ENCODE measurements at places on chromosomes 1 and 21.

DNA sequence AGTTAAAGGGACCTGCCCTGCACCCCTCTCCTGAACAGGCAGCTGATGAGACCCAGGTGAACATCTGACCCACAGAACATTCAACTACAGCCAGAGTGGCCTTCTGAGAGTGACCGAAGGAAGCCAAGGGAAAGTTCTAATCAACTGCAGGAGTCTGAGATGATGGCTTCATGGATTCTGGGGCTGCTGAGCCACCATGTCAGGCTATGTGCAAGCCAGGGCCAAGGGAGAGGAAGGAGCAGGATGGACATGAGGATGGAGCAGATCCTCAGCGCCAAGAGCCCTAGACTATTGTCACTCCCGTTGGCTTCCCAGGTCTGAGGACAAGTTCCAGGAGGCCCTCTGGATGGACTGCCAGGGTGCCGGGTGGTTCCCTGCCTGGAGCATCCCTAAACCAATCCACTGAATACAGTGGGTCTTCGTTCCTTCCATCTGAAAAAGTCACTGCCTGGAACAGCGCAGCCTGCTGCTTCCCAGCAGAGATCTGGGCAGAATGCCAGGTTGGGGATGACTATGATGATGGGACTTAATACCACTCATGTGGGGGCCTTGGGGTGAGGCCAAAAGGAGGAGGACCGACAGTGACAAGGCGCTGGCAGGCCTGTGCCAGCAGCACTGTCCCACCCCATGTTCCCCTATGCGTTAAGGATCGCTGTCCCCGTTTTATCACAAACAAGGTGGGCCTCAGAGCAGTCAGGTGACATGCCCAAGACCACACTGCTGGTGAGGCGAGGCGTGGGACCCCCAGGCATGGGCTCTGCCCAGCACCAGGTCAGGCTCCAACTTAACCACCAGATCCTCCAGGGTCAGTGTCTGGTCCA, 19.8 kb downstream of the SPOCD1 start:
- no peak for DNase-seq

DNA sequence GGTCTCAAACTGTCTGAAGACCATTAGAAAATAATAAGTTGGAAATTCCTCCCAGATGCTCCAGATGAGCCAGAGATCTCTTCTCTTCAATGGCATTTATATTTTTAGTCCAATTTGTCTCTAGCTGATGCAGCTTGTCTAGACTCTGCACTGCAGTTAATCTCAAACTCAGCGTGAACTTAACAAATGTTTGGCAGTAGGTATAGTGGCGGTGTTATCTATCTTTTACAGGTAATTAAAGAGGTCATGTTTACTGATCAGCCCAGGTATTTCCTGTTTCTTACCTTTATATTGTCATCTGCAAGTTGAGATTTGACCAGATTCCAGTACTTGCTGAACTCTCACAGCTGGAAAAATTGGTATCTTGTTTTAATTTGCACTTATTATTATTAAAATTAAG, 1024.5 kb upstream of the ADGRL2 start:
- no peak for DNase-seq

- DNase-seq: no peak
Measured at GRCh38 chr1:17097147-17097546, 22.1 kb downstream of the PADI2 start.

DNA sequence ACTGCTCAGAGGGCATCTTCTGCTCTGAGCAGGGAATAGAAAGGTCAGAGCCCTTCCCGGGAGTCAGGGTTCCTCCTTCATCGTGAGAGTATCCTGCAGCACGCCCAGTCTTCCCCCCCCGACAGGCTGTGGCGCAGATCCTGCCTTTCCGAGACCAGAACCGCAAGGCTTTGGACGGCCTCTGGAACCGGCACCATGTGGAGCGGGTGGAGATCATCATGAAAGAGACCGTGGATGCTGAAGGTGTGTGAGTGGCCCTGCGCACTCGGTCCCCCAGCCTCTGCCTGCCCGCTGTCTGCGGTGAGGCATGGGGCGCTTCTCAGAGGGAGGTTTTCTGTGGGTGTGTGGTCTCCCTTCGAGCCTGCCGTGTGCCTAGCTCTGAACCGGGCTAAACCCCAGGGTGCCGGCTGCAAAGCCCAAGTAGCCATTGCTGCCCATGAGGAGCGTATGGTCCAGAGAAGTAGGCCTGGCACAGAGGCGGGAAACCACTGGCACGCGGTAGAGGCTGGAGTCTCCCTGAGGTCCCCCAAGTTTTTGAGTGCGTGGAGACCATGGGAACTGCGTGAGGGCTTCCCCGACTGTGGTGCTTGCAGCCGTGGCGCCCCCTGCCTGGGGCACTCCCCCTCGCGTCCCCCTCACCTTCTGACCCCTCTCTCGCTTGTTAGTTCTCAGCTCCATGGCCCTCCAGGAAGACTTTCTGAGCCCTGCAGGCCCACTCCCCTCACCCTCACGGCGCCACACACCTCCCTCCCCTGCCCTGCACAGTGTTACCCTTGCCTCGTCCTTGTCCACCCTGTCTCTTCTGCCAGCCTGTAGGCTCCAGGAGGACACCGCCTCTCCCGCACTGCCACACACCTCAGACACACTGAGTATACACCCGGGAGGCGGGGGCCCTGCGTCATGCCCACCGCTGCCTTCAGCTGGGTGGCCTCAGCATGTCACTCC, 12.5 kb downstream of the H6PD start:
- DNase-seq: no peak

GRCh38 chr1:203033917-203034316, 7.6 kb downstream of the PPFIA4 start:
- no peak for DNase-seq

DNA sequence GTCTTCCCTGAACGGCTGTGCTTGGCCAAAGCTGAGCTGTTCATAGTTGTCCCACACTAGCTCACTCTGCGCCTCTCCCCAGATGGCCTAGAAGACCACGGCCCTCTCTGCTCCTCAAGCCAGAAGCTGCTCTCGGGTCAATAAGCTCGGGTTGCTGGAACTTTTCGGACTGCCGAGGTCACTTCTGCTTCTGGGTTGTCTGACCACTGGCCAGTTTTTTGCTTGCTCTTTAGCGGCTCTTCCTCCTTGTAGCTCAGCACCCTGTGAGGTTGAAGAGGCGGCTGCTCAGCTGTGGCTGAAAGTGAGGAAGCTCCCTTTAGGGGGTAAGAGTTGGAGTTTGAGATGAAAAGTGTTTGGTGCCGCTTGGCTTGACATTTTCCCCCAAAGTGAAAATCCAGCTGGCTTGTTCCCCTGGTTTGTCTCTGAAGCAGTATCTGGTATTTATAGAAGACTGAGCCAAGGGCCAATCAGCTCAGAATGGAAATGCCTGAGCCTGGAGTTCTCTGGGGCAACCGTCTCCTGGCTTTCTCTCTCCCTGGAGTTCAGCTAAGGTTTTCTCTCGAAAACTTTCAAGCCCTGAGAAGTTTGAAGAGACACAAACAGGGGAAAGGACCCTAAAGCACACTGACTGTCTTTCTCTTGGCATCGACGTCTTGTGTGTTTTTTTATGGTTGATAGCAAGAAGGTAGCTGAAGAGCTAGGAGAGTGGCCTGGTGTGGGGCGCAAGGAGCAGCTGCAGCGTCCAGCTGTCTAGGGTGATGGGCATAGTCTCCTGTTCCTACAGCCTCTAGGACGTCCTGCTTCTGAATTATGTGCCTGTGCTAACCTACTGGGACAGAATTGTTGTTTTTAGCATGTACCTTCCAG, 72.0 kb downstream of the SYT6 start:
- DNase-seq: no peak

DNA sequence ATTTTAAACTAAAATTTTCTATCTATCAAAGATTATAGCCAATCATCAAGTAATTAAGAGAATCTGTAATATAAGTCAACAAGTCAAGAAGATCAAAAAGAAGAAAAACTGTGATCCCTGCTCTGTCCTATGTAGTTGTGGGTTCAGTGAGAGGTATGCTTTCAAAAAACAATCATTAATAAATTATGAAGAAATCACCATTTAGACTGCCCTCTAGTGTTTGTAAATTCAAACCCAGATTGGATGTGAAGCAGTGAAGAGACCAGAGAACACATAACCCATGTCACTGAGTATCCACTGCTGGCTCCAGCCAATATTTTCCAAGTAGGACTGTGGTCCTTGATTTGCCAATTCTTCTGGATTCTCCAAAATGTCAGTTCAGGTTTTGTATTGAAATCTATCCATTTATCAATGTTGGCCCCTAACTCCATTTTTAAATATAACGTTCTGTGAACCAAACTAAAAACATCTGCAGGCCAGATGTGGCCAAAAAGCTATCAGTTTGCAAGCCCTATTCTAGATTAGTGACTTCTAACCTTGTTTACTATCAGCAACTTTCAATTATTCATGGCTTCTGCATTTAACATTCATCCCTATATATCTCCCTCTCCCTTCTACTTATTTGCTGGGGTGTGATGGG, 467.5 kb upstream of the CXADR start:
- no peak for DNase-seq

- no peak for DNase-seq
Measured at GRCh38 chr1:22806584-22806983, 95.9 kb downstream of the EPHB2 start.

- peak; percentile 11 for DNase-seq
Measured at GRCh38 chr1:113073479-113073950, 517 bp downstream of the LRIG2 start.

DNA sequence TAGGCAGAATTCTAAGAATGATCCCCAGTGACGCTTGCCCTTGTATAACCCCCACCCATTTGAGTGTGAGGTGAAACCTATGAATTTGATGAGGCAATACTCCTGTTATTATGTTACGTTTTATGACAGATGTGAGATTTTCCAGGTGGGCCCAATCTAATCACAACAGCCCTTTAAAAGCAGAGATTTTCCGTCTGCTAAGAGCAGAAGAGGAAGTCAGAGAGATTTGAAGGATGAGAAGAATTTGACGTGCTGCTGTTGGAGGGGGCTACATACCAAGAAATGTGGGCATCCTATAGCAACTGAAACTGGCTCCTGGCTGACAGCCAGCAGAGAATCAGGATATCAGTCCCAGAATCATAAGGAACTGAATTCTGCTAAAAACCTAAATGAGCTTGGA, 2.4 kb upstream of the SLC19A2 start:
- DNase-seq: no peak

GRCh38 chr1:233993651-233994050, 89.2 kb downstream of the SLC35F3 start:
- peak; percentile 58 for DNase-seq

GRCh38 chr1:79760531-79760930, 754.0 kb upstream of the ADGRL4 start:
- DNase-seq: no peak

DNA sequence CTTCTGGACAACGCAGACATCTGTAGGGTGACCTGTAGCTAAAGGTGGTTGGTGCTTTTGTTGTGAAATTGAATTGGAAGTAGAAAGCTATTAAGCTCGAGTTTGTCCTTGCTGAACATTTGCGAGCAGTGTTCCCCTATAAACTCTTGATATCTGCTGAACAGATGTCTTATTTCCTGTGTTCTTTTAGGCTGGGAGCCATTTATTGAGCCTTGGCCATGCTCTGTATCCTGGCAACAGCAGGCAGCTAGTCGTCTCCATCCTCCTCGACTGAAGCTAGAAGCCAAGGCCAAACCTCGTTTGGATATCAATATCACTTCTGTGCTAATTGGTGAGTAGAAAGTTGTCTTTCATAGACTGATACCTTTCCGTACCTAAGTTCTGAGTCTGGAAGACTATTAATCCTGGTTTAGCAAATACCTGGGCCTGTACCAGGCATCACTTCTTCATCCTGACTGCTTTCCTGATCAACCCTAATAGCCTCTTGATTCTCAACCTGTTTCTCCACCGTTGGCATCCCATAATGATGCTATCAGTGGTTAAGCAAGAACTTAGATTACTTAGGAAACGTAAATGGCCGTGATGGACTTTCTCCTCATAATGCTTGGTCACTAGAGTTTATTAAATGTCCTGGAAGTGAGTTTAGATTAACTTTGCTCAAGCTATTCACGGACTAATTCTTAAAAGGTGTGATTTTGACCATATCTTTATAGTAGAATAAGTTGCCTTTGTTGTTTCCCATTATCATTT, 103.4 kb downstream of the VPS13D start:
- no peak for DNase-seq

GRCh38 chr1:111274653-111275052, 16.0 kb upstream of the CHIA start:
- DNase-seq: peak; percentile 74

GRCh38 chr1:200834383-200834782, 38.4 kb upstream of the GPR25 start:
- no peak for DNase-seq

GRCh38 chr1:114152508-114153260, 985 bp downstream of the SYT6 start:
- DNase-seq: no peak

GRCh38 chr1:234270093-234270492, 103.2 kb upstream of the COA6 start:
- DNase-seq: peak; percentile 61

- no peak for DNase-seq
Measured at GRCh38 chr1:16349847-16350406, 2.4 kb downstream of the FBXO42 start.

- DNase-seq: no peak
Measured at GRCh38 chr1:51270751-51271150, 34.7 kb downstream of the RNF11 start.

DNA sequence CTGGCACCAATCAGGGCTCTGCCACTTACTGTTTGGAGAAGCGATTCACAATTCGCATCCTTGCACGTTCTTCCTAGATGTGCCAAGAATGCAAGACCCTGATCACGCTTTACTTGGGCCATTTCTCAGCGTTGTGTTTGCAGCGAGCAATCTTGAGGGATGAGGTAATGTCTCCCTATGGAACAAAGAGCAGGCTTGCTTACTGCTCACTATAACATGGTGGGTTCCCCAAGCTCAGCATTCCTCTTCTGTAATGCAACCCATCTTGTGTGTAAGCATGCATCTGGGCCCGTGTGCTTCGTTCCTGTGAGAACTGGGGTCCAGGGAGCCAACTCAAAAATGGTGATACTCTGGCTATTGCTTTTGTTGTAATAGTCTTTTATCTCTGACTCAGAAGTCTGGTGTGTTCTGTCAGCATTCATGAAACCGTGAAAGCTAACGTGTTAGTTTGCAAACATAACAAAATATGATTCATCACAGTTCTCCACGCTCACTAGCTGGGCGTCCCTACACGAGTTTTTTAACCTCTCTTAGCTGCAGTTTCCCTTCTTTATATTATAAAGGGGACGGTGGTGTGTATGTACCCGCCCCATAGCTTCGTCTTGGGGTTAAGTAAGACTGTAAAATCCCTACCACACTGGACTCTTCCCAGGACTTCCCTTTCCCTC, 33.3 kb downstream of the DNTTIP2 start:
- peak; percentile 77 for DNase-seq

- DNase-seq: no peak
Measured at GRCh38 chr1:214425716-214426425, 125.5 kb downstream of the PTPN14 start.

DNA sequence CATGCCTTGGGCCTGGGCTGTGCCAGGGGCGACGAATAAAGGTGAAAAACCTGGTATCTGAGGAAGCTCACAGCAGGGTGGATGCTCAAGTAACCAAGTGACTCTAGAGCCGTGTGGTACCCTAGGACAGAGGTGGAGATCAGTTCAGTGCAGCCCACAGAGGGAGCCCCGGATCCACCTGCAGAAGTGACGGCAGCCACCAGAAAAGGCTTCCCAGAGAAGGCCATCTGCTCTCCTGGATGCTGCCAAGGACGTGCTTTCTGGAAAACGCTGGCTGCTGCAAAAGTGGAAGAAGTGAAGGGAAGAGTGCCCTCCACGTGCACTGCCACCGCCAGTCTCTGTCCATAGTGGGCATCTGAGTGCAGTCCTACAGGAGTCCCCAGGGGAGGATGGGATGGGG, 27.7 kb downstream of the TMCO4 start:
- no peak for DNase-seq

- DNase-seq: no peak
Measured at GRCh38 chr1:109185990-109186732, 27.6 kb upstream of the SARS1 start.

Measured in activated CD4-positive, alpha-beta T cell treated with anti-CD3 and anti-CD28 coated beads, Interleukin-10, Interleukin-2, amounts not matched to agents 100 ng/mL and 50 ng/mL, durations not matched to agents 16 hours and 8 hours (primary cell).